ENCODE measurements at places on chromosomes 5 and 9.

GRCh38 chr5:128252196-128252595, 168.6 kb downstream of the SLC12A2 start:
- no peak for DNase-seq

DNA sequence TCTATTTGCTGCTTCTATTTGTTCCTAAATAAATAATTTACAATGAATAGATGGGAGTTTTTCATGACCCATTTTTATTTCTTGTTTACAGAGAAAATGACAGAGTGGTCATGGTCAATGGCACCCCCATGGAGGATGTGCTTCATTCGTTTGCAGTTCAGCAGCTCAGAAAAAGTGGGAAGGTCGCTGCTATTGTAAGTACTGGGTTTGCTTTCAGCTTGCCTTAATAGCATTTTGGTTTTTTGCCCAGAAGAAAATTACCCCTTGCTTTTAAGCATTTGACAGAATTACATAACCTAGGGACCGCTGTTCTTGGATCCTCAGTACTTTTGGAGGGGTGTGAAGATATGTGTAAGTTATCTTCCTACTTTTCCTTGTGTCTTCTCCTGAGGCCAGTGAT, 44.1 kb downstream of the TJP2 start:
- DNase-seq = no peak

- no peak for DNase-seq
Observed at GRCh38 chr5:54443270-54443669, 12.2 kb upstream of the HSPB3 start.

- DNase-seq = no peak
Observed at GRCh38 chr5:175253597-175253996, 190.4 kb downstream of the DRD1 start.

Measured in AG09309 (cell line).